ENCODE measurements at places on chromosomes 4 and X. TPM values are rescaled to one million over a fixed set of nuclear protein-coding genes. Genes with fewer than 3 reads are reported as not detected.

Gene GC
- polyA plus RNA-seq: 0.17 TPM

Gene ADAM29
- not detected for polyA plus RNA-seq

Gene DRP2
- polyA plus RNA-seq: 2.2 TPM

Gene SPINK2
- polyA plus RNA-seq: not detected

Gene CT45A2
- polyA plus RNA-seq: not detected
